ENCODE measurements at places on chromosomes 6 and 20. TPM values are rescaled to one million over a fixed set of nuclear protein-coding genes. Genes with fewer than 3 reads are reported as not detected.

DNA sequence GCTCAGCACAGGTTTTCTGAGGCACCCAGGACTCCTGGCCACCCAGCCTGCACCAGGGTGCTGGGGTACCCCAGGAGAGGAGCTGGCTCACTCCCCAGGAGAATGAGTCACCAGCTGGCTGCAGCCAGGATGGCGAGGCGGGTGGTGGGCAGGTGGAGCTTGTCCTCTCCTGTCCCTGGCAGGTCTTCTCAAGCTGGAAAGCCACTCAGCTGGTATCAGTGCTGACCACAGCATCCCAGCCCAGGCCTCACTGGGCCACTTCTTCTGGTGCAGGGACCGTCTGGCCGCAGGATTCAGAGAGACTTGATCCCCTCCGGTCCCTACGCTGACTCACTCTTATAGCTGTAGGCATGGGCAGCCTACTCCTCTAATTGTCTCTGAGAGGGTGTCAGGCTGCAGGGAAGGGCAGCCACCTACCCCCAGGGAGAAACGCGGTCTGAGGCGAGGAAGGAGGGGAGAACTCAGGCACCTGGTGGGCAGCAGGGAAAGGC lies 22.2 kb downstream of the TFEB start:
- no peak for DNase-seq

DNA sequence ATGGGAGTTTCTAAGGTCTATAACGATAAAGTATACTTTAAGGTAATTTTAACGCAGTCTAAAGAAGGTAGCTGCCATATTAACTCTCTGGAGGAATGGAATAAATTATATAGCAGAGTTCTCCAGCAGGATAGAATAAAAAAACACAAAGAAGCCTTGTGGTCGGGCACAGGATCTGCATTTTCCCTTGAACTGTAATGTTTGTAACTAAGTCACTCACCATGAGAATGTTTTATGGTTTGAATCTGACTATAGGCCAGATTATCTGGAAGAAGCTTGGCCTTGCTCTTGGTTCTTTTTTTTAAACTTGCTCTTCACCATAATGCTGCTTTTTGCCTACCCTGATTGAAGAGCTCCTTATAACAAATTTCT lies 238.8 kb upstream of the NOX3 start:
- no peak for DNase-seq

DNA sequence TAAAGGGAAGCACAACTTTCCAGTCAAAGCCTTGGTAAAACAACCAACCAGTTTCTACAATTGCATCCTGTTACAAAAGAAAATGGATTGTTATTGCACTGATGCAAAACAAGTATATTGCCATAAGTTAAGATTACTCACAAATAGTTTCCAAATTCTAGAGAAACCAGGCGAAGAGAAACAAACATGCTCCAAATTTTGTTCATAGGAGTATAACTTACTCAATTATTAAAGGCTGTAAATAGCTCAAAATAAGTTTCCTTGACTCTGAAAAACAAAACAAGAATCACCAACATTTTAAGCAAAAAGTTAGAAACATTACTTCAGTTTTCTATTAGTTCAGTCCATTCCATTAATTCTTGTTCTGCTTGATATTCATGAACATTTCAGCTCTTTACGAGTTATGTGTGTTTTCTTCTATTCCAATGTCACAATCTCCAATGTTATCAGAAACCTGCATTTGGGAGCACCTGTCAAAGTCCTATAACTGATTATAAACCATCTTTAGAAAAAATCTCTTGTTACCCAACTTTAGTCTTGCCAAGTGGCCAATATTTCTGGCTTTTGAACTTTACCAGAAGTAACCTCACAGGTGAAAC lies 137.9 kb upstream of the THBS2 start:
- no peak for DNase-seq

The APOM gene
- total RNA-seq, result 4.1 TPM

The NR2E1 gene
- total RNA-seq, result not detected

- DNase-seq, result no peak
These were observed 775 bp downstream of the PFDN4 start for GRCh38 chr20:54208548-54209176.

The C2 gene
- total RNA-seq, result 0.97 TPM

The ADGRF1 gene
- total RNA-seq, result 0.08 TPM

DNA sequence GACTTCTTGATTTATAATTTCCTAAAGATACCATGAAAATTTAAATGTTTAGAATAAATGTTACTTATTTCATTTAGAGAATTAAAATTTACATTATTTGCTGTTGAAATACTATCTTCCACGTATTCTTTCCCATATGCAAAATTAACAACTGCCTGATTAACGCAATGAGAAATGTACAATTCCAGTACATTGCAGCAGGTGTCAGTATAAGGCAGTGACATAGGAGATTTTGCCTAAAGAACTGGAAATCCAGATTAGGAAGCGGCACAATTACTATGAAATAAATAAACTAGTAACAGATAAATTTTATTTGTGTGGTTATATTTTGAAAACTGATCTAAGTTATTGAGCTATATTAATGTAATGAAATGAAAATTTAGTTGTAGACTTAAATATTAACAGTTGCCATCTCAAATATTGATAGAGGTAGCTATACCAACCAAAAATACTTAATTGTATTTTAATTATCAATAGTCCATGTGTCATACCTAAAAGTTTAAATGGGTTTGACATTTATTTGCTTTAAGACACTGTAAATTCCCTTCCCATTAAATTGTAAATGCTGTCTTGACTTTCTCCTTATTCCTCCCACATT lies 300.2 kb downstream of the UTRN start:
- no peak for DNase-seq

The FAM209B gene
- total RNA-seq, result 0.44 TPM
